Nephron progenitor cell (in vitro differentiated cells): ENCODE measurements at places on chromosomes 11 and 22.

- DNase-seq, result no peak
Measured at GRCh38 chr11:57241353-57241972, 4.4 kb upstream of the APLNR start.

DNA sequence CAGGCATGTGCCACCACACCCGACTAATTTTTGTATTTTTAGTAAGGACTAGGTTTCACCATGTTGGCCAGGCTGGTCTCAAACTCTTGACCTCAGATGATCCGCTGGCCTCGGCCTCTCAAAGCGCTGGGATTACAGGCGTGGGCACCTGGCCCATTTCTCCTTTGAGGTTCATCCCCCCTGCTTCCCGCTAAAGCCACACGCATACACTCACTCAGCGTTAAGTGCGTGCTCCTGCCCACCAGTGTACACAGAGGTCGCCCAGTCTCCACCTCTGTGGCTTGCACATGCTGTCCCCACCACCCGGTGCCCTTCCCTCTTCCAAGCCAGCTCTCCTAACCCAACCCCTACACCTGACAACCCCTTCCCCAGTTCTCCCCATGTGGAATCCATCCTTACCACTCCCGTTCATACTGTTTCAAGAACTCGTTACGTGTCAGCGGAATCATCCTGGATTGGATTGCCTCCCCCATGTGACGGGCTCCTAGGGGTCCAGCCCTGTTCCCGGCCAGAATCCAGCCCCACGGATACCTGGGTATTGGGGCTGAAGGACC is 15.7 kb upstream of the CYTH4 start:
- DNase-seq, result no peak

DNA sequence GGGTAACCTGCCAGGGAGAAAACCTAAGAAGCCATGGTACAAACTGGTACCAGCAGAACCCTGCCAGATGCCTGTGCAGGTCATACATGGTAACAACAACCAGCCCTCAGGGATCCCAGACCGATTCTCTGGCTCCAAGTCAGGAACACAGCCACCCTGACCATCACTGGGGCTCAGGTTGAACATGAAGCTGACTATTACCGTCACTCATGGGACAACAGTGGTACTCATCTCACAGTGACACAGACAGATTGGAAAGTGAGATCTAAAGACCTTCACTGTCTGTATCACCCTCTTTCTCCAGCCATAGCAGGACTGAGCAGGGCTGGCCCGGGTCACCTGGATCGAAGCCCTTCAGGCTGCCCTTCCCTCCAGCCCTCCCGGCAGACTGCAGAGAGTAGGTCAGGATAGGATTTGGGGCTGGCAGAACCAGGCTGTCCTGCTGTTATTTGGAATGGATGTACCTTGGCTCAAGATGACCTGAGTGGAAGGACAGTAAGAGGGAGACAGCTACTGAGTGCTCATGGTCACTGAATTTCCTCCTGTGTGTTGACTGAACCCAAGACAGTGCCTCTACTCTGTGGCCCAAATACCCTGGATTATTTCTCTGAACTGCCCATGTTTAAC is 94.7 kb downstream of the GGTLC2 start:
- DNase-seq, result no peak

- peak; percentile 51 for DNase-seq
Measured at GRCh38 chr22:50202130-50202666, 1.4 kb downstream of the SELENOO start.

GRCh38 chr22:29031227-29032011 is 30.2 kb downstream of the C22orf31 start:
- DNase-seq, result peak; percentile 33

- DNase-seq, result no peak
Measured at GRCh38 chr11:14617241-14618027, 26.2 kb upstream of the PDE3B start.

DNA sequence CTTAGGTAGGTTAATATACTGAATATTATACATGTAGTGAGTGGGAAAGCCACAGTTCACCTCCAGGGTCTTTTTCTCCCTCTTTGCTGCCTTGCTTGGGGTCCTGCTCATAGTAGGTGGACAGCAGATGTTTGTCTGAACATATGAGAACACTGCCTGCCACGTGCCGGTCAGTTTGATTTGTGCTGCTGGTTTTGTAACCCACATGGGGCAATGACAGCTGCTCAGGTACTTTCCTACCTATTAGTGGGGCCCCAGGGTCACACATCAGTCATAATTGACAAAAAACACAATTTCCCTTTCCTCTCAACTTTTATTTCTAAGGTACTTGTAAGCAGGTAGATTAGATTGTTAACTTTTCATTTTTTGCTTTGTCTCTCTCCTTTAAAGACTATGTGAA is 43.8 kb downstream of the BMAL1 start:
- DNase-seq, result no peak

DNA sequence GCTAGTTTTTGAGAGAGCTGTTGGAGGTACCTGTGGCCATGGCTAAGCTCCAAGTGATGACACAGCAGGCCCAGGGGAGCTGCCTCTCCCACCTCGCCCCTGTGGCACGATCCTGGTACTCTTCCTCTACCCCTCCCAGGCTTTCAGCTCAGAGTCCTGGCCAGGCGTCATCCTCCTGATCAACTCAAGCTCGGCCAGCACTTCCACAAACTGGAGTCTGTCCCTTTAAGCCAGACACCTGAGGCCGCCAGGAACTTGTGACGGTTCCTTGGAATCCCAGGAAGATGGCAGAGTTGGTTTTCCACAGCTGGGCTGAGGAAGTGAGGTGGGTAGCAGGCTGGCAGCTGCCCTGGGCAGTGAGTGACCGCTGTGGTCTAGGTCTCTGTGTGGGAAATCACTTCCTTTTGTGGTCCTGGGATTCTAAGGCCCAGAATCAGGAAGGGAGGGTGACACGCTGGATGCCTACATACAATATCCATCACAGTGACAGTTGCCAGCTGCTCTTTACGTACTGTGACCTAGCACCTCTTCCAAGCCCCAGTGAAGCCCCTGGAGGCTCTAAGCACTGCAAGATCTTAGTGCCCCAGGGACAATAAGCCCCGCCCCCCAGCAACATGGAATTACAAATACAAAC is 3.2 kb upstream of the CST6 start:
- DNase-seq, result peak; percentile 32

GRCh38 chr22:49991907-49992533 is 20.5 kb downstream of the IL17REL start:
- no peak for DNase-seq

DNA sequence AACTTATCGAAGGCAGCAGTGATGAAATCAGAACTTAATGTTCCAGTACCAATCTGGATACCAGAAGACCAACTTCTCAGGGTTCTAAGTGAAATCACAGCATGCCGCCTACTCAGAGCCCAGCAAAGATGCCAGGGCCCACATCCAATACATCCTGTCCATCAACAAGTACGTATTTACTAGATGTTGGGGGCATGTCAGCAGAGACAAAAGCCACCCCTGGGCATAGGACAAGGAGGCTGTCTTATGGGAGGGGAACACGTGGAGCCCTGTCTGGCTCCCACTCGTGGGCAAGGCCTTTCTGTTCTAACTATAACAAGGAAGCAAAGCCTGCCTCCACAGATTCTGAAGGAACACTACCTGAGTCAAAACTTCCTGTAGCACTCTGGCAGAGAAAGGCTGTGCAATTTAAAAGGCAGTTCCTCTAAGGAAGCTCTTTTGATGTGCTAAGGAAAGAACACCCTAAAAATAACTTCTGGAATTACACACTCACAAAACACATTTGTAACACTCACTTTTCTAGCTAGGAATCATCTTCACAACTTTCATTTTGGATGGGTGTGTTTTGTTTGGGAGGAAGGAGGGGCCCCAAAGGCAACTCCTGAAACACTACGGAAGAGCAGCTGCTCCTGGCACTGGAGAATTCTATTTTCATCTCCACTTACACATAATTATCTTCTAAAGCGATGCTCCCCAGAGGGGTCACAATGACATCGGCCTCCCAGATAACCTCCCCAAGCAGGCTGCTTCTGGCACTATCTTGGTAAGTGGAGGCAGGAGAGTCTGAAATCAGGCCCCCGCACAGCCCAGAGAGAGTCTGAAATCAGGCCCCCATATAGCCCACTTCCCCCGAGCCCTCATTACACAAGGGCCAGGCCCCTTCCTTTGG is 14.2 kb downstream of the SMCO4 start:
- DNase-seq, result no peak
